ENCODE measurements at places on chromosomes 12 and 14.

GRCh38 chr12:29234965-29235626, 86.0 kb downstream of the FAR2 start:
- DNase-seq: no peak

GRCh38 chr12:128286970-128287369, 20.0 kb downstream of the TMEM132C start:
- DNase-seq: no peak

DNA sequence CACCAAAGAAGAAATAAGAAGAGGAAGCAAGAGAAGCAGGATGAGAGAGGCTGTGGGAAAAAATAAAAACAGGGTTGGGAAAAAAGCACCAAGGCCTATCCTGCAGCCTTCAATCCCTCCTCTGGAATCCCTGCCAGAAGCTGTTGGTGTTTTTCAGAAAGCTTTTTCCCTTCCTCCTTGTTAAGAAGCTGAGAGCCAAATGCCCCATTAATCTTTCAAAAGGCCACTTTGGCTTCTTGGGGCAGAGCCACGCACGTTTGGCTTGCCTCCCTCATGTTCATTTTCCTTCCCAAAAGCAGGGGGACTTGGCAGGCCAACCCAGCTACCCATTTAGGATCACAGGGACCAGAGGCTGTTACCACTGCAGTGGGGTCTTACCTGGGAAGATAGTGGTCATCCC, 365.3 kb downstream of the NUAK1 start:
- DNase-seq: no peak

GRCh38 chr14:101463566-101464171, 97.6 kb upstream of the DIO3 start:
- DNase-seq: no peak

DNA sequence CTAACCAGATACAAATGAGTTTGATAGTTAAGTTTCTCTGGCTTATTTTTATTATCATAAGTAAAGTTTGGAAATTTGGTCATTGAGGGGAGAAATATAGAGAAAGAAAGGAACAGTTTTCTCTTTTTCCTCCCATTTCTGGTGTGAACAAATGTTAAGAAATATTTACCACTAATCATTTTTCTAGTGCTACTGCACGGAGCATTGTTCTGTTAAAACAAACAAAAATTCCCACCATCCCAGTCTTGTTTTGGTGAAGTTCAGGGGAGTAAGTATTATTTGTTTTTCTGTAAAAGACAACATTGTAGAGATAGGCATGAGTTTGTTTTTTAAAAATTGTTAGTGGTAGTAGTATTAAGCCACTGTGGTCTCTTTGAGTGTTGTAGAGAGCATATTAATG, 135.3 kb downstream of the FGD4 start:
- DNase-seq: no peak

All from iPS DF 6.9 (cell line).